ENCODE measurements at places on chromosomes 5 and 9. TPM values are rescaled to one million over a fixed set of nuclear protein-coding genes. Genes with fewer than 3 reads are reported as not detected.

The NAIF1 gene
- total RNA-seq, result 9.9 TPM

The EDIL3 gene
- 6.7 TPM for total RNA-seq

The SOWAHA gene
- 128 TPM for total RNA-seq

GRCh38 chr9:113364951-113365350, 11.8 kb downstream of the HDHD3 start:
- no peaks in the 10 kb centered on the region for H3K36me3 ChIP-seq
- no peak overlapping the region for H3K27ac ChIP-seq
- H3K4me3 ChIP-seq, result no peak overlapping the region
- DNase-seq, result no peak
- H3K4me1 ChIP-seq, result no peaks in the 10 kb centered on the region
- H3K27me3 ChIP-seq, result no peaks in the 10 kb centered on the region

- no peak overlapping the region for H3K4me3 ChIP-seq
- H3K36me3 ChIP-seq, result no peaks in the 10 kb centered on the region
- no peak for DNase-seq
- H3K4me1 ChIP-seq, result no peaks in the 10 kb centered on the region
Measured at GRCh38 chr5:177419046-177419445, 7.4 kb upstream of the GRK6 start.

- H3K4me3 ChIP-seq, result no peak overlapping the region
- no peaks in the 10 kb centered on the region for H3K27me3 ChIP-seq
- no peaks in the 10 kb centered on the region for H3K36me3 ChIP-seq
- H3K27ac ChIP-seq, result no peak overlapping the region
- DNase-seq, result no peak
Measured at GRCh38 chr5:58731641-58732040, 148.8 kb downstream of the RAB3C start.

The FCN2 gene
- not detected for total RNA-seq

DNA sequence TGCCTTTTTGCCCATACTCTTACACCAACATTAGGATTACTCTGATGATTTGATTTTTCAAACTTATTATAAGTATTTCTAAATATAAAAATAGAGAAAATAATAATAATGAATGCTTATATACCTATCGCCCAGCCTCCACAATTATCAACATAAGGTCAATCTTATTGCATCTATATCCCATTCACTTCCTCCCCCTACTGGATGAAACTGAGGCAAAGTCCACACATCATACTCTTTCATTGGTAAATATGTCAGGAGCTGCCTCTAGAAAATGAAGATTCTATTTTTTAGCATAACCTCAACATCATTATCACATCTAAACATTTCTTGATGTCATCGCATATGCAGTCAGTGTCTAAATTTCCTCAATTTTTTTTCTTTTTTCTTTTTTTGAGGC, 44.3 kb downstream of the SH3RF2 start:
- no peaks in the 10 kb centered on the region for H3K27me3 ChIP-seq
- H3K36me3 ChIP-seq, result no peaks in the 10 kb centered on the region
- H3K27ac ChIP-seq, result no peak overlapping the region
- no peaks in the 10 kb centered on the region for H3K4me1 ChIP-seq
- DNase-seq, result no peak

The PLAC8L1 gene
- total RNA-seq, result 2.0 TPM

DNA sequence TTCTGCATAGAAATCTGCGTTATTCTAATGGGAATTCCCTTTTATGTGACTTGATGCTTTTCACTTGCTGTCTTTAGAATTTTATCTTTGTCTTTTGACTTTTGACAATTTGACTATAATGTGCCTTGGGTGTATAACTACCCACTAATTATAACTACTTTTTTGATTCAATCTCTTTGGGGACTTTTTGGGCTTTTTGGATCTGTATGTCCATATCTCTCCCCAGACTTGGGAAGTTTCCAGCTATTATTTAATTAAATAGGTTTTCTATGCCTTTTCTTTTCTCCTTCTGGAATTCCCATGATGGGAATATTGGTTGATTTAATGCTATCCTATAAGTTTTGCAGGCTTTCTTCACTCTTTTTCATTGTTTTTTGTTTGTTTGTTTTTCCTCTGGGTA, 57.9 kb downstream of the LRRTM2 start:
- no peaks in the 10 kb centered on the region for H3K27me3 ChIP-seq
- no peak overlapping the region for H3K4me3 ChIP-seq

Data from Peyer's patch (tissue), 4 donors.